ENCODE measurements at places on chromosomes 11 and 22.

- no peak for DNase-seq
These were observed 19.7 kb upstream of the MUC5AC start for GRCh38 chr11:1138097-1138496.

DNA sequence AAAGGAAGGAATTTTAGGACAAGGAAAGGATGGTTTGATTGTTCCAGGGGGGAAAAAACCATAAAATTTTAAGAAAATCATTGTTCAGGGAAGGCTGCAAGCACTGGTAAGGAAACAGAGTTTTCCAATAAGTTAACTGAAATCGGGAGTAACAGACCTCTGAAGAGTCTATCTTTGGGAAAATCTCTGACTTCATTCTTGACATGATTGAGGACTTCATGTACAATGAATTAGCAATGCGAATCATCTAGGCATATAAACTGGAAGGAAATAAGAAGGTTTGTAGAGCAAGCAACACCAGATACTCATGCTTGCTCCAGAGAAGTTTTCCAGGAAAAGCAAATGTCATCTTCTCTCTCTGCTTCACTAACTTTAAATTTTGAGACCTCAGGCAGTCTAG lies 18.5 kb downstream of the APLP2 start:
- DNase-seq = no peak

DNA sequence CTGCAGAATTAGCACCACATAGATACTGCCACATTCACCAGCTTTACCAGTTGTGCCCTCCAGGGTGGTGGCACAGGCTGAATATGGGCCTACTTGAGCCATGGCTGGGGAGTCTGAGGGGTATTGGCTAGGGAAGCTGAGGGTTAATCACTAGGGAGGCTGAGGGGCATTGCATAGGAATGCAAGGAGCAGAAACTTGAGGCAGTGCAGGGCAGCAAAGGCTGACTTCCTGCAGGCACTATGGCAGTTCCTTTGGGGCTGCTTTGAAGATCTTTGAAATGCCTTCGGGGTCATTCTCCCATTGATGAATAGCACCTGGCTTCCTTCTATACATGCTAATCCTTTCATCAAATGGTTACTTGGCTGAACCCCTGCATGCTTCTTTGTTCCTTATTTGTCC lies 171.5 kb downstream of the RCN1 start:
- DNase-seq = no peak

GRCh38 chr11:115469361-115469760 lies 34.9 kb downstream of the CADM1 start:
- DNase-seq = no peak

- DNase-seq = no peak
These were observed 90.5 kb downstream of the UBASH3B start for GRCh38 chr11:122746050-122746478.

DNA sequence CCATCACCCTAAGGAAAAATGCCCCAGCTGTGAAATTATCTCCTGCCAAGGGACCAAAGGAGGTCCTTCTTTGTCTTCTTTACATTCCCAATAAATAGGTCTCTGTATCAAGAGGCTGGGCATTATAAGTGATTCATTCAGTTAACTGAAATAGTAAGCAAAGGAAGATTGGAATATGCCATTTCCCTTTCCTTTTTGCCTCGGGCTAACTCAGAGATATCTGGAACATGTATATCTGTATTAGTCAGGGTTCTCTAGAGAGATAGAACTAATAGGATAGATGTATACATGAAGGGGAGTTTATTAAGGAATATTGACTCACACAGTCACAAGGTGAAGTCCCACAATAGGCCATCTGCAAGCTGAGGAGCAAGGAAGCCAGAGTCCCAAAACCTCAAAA lies 15.3 kb upstream of the CWF19L2 start:
- DNase-seq = no peak

DNA sequence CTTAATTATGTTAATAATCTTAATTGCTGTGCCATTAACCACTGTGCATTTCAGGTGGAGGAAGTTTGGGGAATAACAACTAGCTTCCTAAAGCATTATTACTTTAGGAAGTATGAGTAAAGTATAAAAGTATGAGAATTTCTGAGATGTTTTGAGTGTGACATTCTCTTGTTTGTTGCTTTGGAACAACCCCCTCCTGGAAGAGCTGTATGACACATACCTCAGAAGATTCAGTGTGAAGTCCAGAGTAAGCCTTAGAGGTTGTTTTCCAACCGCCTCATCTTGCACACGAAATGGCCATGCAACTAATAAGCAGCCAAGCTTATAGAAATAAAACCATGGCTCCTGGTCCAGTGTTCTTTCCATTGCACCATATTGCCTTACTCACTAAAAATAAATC lies 21.7 kb downstream of the CCDC81 start:
- DNase-seq = no peak

DNA sequence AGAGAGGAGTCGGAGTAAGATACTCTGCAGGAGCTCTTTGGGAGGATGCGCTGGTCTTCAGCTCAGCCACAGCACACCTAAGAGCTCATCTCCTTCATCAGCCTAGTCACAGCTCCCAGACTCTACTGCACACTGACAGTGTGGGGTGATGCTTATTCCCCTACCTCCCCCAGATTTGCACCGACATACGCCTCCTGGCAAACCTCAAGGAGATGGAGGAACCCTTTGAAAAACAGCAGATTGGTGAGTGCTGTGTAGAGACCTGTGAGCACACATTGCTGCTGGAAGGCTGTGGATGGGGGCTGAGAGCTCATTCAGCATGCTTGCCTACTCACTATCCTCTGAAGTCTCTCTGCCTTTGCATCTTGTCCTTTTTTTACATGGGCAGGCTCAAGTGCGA lies 9.3 kb upstream of the SGSM3 start:
- no peak for DNase-seq

DNA sequence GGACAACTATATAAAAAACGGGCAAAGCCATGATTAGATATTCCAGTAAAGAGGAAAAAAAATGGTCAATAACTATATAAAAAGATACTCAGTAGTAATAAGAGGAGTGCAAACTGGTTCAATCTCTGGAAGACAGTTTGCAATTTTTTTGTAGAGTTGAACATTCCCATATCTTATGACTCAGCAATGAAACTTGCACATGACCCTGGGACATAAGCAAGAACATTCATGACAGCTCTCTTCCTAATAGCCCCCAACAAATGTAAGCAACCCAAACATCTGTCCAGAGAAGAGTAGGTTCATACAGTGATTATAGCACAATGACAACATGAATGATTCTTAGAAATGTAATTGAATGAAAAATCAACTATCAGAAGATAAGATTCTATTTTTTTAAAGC lies 21.8 kb upstream of the CSF2RB start:
- DNase-seq = no peak

- no peak for DNase-seq
These were observed 2.5 kb downstream of the MPPED2 start for GRCh38 chr11:30583476-30584280.

Data from NCI-H2029 treated with DMSO at 0.1 percent for 48 hours (cell line).